Activated CD4-positive, alpha-beta T cell treated with anti-CD3 and anti-CD28 coated beads, Interleukin-2, amount 10 ng/mL, durations not matched to agents 7 days and 5 days (primary cell): ENCODE measurements at places on chromosomes 2 and 18.

DNA sequence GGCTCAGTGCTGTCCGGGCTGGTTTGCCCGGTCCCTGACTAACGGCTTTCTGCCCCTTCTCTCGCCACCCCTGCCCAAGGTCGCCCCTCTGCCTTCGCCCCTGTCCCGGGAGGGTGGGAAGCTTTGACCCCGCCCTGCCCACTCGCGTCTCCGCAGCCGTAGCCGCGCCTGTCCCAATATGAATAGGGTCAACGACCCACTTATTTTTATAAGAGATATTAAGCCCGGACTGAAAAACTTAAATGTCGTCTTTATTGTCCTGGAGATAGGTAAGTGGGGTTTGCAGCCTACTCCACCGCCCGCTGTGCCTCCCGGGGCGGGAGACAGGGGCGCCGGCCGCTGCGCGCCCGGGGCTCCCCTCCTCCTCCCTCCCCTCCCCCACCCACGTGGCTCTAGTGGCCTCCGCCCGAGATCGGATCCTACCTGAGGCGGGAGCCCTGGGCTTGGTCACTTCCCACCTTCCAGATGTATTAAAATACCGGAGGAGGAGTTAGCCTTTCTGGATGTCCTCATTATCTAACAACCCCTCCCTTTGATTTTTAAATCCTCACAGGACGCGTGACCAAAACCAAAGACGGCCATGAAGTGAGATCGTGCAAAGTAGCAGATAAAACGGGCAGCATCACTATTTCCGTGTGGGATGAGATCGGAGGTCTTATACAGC is 633 bp downstream of the NABP1 start:
- DNase-seq, result peak; percentile 56

DNA sequence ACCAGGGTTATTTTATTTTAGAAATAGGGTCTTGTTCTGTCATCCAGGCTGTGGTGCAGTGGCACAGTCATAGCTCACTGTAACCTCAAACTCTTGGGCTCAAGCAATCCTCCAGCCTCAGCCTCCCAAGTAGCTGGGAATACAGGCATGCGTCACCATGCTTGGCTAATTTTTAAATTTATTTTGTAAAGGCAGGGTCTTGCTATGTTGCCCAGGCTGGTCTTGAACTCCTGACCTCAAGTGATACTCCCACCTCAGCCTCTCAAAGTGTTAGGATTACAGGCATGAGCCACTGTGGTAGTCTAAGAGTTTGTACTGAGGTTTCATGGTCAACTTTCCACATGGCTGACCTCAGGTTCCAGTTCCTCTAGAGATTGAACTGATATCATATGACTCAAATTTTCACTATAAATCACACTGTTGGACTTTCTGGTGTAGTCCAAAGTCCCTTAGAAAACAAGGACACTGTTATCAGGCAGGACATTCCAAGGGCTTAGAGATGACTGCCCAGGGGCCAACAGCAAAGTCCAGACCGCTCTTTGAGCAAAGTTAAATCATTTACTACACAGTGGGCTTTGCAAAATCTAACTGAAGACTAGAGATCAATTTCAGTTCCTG is 82.0 kb upstream of the MEX3C start:
- DNase-seq, result no peak

- DNase-seq, result no peak
These were observed 25.4 kb downstream of the TET3 start for GRCh38 chr2:74010087-74010541.

DNA sequence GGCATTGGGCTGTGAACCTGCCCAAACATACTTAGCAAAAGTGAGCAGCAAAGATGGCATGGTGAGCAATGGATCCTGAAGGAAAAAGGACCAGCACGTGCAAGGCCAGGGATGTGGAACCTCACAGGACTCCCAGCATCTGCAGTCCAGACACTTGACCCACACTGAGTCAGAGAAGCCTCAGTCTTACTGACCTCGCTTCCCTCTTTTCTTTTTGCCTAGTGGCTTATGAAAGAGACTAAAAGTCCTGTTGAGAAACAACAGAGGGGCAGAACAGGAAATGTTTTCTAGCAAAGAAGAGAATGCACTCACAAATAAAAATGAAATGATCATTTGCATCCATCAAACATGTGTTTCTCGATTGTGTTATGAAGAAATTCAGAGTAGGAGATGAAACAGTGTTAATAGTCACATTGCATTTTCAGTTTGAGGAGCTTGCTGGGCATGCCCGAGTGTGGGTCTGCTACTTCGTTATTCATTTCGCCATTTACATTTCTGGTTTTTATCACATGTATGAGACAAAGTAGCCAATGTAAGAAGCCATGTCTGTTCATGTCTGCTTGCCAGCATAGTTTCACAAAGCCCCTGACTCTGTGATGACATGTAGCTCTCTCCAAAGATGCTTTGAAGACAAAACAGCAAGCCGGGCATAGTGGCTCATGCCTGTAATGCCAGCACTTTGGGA is 118.4 kb downstream of the INO80D start:
- DNase-seq, result no peak

- DNase-seq, result no peak
These were observed 23.8 kb downstream of the NABP1 start for GRCh38 chr2:191701696-191702095.
